Anterior cingulate cortex (tissue), 58 donors: ENCODE measurements at places on chromosomes 12 and 14.

GRCh38 chr12:55822228-55822627, 4.4 kb downstream of the ORMDL2 start:
- DNase-seq: no peak

DNA sequence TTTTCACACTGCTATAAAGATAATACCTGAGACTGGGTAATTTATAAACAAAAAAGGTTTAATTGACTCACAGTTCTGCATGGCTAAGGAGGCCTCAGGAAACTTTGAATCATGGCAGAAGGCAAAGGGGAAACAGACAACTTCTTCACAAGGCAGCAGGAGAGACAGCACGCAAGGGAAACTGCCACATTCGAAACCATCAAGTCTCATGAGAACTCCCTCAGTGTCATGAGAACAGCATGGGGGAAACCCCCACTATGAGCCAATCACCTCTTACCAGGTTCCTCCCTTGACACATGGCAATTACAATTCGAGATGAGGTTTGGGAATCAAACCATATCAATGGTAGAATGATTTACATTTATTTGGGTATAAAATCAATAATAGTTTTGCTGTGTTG, 558.5 kb downstream of the TMTC2 start:
- DNase-seq: no peak

- no peak for DNase-seq
Measured at GRCh38 chr12:27336282-27336653, 3.6 kb downstream of the BMAL2 start.

- no peak for DNase-seq
Measured at GRCh38 chr14:32230181-32230580, 27.1 kb upstream of the RNU6-8 start.

DNA sequence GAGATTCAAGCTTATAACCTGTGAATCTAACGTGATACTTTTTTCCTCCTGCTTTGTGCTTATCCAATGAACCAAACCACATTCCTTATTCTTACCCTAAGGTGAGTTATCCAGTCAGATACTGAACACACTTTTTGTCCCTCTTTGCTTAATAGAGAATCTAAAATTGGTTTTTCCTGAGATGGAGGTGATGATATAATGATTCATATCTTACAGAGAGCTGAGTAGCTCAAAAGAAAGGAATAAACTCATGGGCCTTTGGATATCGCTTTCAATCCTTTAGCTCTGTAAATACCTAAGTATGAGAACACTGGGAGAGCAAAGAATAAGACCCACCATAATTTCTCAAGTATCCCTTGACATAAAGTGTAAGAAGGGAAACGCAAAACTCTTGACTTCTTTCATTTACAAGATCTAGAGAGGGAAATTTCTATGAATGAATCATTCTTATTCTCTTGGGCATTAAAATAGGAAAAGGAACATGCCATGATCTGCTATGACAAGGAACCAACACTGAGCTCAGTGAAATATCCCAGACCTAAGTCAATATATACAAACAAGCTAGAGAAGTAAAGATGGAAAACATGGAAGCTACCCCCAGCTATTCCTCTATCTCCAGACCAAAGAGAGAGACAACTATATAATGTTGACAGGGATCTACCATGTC, 81.8 kb upstream of the STAC3 start:
- DNase-seq: no peak
